Pulmonary artery endothelial cell (primary cell): ENCODE measurements at places on chromosomes 3 and 15.
A peak's percentile ranks its signal among the peaks of the same experiment; 100 is the strongest.

DNA sequence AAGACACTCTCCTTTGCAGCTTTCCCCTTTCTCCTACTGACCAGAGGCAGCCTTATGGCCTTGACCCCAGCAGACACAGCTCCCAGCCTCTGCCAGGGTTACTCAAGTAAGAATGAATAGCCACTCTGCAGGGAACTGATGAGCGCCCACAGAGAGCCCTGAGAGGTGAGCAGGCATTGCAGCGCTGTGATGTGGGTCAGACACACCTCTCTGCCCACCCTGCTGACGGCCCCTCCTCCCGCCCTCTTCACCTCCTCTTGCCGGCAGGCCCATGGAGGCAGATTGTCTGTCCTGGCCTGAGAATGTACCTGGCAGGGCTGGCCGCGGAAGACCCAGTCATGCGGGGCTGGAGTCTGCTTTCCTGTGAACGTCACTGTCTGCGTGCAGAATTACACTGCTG, 512.6 kb upstream of the PPP2R3A start:
- DNase-seq = no peak

DNA sequence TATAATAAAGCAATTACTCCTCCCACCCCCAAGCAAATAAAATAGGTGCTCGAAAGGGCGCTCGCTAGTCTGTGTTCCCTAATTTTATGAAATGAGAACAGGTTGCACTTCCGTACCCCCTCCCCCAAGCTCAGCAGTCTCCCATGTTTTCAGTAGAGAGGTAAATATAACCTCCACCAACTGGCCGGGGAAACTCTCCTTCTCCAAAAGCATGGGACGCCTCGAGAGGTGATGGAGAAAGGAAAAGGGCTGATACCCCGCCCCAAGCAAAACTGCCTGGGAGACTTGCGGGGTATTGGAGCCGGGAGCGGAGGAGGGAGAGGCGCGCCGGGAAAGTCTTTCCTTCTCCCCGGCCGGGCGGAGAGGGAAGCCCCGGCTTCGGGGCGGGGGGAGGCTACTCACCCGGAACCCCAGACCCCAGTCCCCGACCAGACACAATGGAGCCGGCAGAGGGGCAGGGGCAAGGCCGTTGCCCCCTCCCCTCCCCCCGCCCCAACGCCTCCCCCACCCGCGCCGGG, 605 bp downstream of the DCUN1D1 start:
- no peak for DNase-seq

- DNase-seq = no peak
Measured at GRCh38 chr3:50532062-50532705, 28.8 kb upstream of the CACNA2D2 start.

DNA sequence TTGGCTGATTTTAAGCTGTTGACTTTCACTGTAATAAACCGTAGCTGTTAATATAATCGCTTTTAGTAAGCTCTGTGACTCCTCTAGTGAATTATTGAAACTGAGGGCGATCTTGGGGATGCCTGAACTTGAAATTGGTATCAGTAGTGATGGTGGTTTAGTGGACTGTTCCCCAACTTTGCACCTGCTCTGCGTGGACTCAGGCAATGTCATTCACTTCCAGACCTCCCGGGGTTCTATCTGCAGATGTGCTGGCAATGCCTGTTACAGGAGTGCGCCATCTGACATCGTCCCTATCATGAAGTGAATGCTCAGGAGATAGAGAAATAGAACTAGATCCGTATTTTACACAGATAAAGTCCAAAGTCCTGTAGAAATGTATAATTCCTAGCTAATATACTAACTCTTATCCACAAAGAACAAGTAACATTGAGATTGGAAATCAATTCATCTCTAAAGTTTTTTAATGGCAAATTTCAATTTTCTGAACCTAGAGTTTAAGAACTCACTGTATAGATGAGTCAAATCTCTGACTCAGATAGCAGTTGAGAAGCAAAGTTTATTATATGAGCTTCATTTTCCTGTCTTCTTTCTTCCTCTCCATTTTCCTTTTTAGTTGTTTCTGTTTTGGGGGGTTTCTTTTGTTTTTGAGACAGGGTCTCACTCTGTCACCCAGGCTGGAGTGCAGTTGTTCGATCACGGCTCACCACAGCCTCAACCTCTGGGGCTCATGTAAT, 51.8 kb downstream of the HEG1 start:
- no peak for DNase-seq

DNA sequence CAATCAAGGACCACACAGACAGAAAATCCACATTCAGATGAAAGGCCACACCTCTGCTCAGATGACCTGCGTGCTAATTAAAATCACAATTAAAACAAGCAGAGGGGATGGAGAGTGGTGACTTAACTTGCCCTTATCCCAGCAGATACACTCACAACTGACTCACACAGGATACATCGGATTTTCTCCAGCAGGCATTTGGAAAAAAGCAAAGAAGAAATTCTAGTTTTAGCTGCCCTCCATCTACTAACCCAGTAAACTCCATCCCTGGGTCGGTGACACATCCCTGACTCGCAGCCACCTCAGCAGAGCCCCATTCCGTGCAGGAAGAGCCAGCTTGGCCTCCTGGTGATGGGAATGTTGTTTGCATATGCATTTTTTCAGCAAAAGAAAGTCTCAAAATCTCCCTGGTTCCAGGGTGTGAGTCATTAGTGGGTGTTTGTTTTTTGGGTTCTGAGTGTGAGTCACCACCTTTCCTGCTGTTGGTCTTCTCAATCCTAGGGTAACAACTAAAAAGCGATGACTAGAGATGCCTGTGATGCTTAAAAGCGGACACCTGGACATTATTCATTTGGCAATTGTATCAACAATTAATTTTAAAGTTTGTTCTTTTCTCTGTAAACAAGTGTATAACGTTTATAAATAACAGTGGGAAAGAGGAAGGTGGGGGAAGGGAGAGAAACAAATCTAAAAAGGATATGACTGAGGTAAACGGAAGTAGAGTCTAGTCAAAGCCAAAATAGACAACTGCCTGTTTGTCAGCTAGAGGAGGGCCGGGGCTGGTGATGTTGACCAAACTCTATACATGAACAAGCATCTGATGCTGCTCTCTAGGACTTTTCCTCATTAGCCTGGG, 49.8 kb upstream of the SLC4A7 start:
- peak; percentile 89 for DNase-seq

GRCh38 chr3:150216866-150217600, 191.1 kb upstream of the TSC22D2 start:
- DNase-seq = no peak

GRCh38 chr3:10762611-10763247, 53.3 kb upstream of the SLC6A11 start:
- DNase-seq = no peak

DNA sequence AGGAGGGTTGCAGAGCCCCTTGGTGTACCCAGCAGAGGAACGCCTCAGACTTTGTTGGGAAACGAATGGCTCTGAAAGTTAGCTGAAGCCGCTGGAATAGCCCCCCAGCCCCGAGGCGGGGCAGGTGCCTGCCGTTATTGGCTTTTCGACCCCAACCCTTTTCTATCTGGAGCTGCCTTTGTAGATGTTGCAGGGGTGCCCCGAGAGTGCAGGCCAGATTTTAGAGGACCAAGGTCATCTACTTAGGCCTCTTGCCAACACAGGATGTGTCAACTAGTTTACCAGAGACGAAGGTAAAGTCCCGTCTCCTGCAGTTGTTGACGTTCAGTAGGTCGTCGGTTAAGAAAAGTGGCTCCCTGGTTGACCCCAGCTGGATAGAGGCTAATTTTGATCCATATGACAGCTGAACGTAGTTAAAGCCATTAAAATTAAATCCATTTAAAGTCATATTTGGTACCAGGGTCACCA, 579 bp upstream of the UBE3A start:
- DNase-seq = no peak

DNA sequence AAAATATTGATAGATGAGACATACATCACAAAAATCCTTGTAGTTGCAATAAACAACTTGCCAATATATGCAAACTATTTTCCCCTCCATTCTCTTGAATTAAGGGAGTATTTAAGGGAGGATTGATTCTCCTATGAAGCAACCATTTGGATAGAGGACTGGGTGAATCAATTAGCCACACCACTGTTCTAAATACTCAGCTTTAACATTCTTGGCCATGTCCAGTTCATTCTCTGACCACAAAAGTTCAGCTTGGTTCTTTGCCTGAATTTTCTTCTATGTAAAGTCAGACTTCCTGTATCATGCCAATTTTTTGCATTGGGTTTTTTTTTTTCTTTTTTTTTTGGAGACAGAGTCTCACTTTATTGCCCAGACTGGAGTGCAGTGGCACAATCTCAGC, 15.8 kb upstream of the SEC11A start:
- DNase-seq = no peak

- no peak for DNase-seq
Measured at GRCh38 chr15:40823572-40824343, 4.8 kb downstream of the PPP1R14D start.
